ENCODE measurements at places on chromosomes 5 and 9. TPM values are rescaled to one million over a fixed set of nuclear protein-coding genes. Genes with fewer than 3 reads are reported as not detected.

GRCh38 chr9:112127281-112127680 is 47.8 kb downstream of the SUSD1 start:
- no peak for DNase-seq

- no peak for DNase-seq
Observed at GRCh38 chr9:23050548-23050947, 603.9 kb downstream of the DMRTA1 start.

DNA sequence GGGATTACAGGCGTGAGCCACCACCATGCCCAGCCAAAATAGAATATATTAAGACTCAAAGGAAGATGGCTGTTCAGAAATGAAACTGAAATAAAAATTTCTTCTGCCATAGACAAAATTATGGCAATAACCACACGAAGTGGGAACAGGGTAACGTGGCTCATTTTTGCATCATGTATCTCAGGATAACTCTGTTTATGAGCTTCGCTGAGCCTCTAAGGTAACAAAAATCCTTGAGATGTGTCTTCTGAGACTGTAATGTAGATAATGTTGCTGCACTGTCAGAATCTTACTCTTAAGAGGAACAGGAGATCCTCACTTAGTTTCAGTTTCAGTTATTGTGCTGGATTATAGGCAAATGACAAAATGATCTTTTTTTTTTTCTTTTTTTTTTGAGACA is 153.8 kb downstream of the GOLPH3 start:
- no peak for DNase-seq

DNA sequence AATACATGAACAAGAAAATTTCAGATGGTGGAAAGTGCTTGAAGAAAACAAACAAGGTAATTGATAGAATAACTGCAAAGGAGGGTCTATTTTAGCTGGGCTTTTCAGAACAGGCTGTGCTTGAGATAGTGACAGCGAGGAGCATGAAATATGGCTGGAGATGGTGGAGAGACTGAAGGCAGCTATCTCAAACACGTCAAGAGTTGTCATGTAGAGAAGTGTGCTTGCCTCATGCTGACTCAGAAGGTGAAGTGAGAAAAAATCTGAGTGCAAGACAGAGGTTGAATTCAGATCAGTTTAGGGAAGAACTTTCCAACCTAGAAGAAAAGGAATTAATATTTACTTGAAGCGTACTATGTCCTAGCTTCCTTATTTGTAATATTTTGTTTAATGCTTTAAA is 115.5 kb upstream of the RANBP3L start:
- no peak for DNase-seq

GRCh38 chr5:116942622-116943021 is 368.0 kb upstream of the SEMA6A start:
- no peak for DNase-seq

EMB gene
- polyA plus RNA-seq = 1.2 TPM

All from IMR-90 (cell line).